ENCODE measurements at places on chromosomes 3 and 15. TPM values are rescaled to one million over a fixed set of nuclear protein-coding genes. Genes with fewer than 3 reads are reported as not detected.

Gene FMN1
- polyA plus RNA-seq, result 0.26 TPM

Gene ANKRD63
- not detected for polyA plus RNA-seq

Gene IL5RA
- polyA plus RNA-seq, result not detected

Gene LRRC58
- polyA plus RNA-seq, result 6.8 TPM

DNA sequence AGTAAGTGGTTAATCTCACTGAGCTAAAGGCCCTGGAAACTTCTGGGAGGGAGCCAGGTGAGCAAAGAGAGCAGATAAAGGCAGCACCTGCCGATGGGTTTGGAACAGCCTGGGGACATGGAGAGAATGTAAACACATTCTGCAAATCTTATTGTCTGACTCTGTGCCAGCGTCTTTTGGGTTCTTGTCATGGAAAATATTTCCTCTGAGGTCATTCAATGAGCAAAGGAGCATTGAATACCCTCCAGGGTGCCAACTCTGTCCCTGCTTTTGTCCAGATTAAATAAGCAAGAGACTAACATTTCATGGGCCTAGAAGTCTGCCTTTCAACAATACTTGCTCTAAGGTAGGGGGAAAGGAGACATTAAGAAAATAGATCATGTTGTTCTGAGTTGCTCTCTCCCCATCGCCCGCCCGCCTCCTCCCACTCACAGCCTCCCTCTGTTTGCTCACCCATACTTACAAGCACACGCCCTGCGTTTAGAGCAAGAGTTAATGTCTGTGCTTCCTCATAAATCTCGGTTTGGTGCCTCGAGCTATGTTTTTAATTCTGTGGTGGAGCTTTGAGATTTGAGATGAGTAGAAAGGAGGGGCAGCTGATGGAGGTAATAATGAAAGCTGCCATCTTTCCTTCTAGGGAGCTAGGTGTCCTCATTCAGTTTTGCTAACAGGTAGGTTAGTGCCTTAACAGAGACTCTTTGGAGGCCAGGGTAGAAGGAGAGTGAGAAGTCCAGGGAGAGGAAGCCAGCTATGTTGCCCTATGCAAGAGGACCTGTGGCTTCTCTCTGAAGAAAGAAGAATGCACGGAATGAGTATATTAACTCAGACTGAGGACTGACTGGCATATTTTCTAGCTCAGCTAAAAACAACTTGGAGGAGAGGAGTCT is 132.9 kb downstream of the TPRG1 start:
- H3K4me3 ChIP-seq, result no peak overlapping the region
- DNase-seq, result peak; percentile 68
- H3K27me3 ChIP-seq, result no peaks in the 10 kb centered on the region
- H3K4me1 ChIP-seq, result no peaks in the 10 kb centered on the region
- no peaks in the 10 kb centered on the region for H3K36me3 ChIP-seq
- H3K27ac ChIP-seq, result peak overlapping the region; percentile 77

DNA sequence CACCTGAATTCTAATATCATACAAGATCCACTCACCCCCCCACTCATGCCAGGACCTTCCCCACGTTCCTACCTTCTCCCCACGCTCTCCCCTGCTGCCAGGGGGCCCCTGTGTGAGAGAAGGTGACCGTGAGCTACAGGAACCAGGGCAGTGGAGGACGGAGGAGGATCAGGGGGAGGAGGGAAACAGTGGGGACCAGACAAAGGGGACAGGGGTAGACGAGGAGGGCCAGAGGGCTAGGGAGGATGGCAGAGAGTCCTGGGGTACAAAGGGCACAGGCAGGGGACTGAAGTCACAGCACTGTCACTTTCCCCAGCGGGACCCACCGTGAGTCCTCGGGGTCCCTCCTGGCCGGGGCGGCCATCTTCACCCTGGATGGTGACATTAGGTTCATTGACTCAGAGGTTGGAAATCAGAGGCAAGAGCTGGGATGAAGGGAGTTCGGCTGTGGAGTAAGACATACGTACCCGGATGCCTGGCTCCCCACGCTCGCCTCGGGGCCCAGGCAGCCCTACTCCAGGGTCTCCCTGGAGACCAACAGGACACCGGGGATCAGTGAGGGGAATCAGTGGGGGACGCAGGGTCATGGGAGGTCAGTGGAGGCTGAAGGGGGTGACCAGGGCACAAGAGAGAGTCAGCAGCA is 6.3 kb upstream of the UCN2 start:
- H3K4me3 ChIP-seq, result no peak overlapping the region
- H3K4me1 ChIP-seq, result no peaks in the 10 kb centered on the region
- no peak for DNase-seq
- H3K27me3 ChIP-seq, result no peaks in the 10 kb centered on the region

DNA sequence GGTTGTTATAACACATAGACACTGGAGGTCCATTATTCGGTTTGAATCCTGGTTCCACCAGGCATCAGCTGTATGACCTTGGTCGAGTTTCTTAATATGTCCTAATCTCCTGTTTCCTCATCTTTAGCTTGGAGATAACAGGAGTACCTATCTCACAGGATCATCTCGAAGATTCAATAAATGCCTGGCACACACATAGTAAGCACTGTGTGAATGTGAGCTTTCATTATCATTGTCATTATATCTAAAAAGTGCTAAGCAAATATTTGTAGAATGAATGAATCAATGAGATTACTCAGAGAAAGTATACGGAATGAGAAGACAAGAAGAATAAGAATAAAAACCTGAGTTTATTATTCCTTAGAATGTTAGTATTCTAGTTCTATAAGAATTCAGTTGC is 227.4 kb upstream of the CFAP20DC start:
- H3K4me1 ChIP-seq, result no peaks in the 10 kb centered on the region
- no peak overlapping the region for H3K27ac ChIP-seq
- no peaks in the 10 kb centered on the region for H3K27me3 ChIP-seq
- no peak for DNase-seq
- H3K36me3 ChIP-seq, result no peaks in the 10 kb centered on the region
- H3K4me3 ChIP-seq, result no peak overlapping the region

GRCh38 chr3:58521917-58522631 is 14.9 kb downstream of the ACOX2 start:
- no peaks in the 10 kb centered on the region for H3K36me3 ChIP-seq
- H3K4me1 ChIP-seq, result no peaks in the 10 kb centered on the region
- no peak overlapping the region for H3K27ac ChIP-seq
- no peak overlapping the region for H3K4me3 ChIP-seq
- no peaks in the 10 kb centered on the region for H3K27me3 ChIP-seq

Data from aorta (tissue), 5 donors.